ENCODE measurements at places on chromosomes 12 and 14. TPM values are rescaled to one million over a fixed set of nuclear protein-coding genes. Genes with fewer than 3 reads are reported as not detected.

GRCh38 chr14:49988080-49988990 is 95.5 kb downstream of the ARF6 start:
- DNase-seq = no peak
- no peaks in the 10 kb centered on the region for H3K27me3 ChIP-seq
- H3K27ac ChIP-seq = no peak overlapping the region
- peaks cover 7% of the 10 kb centered on the region for H3K4me1 ChIP-seq

GRCh38 chr12:92075425-92075914 is 70.2 kb downstream of the BTG1 start:
- DNase-seq = no peak
- no peaks in the 10 kb centered on the region for H3K27me3 ChIP-seq
- no peaks in the 10 kb centered on the region for H3K36me3 ChIP-seq
- H3K27ac ChIP-seq = no peak overlapping the region
- H3K4me1 ChIP-seq = peaks cover 5% of the 10 kb centered on the region

DNA sequence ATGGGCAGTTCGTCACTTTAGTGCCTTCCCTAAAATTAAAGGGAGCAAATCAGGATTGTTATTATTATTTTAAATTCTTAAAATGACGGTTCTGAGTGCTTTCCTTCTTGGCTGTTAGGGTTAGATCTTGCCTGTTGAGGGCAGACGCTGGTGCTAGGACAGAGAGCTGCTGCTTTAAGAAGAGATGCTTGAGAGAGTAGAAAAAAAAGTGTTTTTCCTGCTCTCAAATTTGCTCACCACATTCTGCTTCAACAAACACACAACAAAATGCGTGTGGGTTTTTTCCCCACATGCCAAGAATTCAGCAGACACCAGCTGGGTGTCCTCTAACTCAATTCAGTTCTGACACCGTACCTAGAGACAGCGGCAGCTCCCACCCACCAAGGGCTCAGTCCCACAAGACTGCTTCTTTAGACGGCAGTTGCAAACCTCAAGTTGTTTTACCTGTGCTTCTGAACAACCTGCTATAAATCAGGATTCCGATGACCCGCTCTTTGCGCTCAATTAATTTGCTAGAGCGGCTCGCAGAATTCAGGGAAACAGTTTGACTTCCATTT is 75.8 kb upstream of the RIN3 start:
- H3K27ac ChIP-seq = no peak overlapping the region
- H3K4me3 ChIP-seq = no peak overlapping the region
- H3K4me1 ChIP-seq = no peaks in the 10 kb centered on the region
- H3K27me3 ChIP-seq = no peaks in the 10 kb centered on the region
- DNase-seq = no peak

- no peak overlapping the region for H3K4me3 ChIP-seq
- peaks cover 8% of the 10 kb centered on the region for H3K4me1 ChIP-seq
- no peaks in the 10 kb centered on the region for H3K36me3 ChIP-seq
- DNase-seq = no peak
These were observed 2.6 kb upstream of the MMP19 start for GRCh38 chr12:55845361-55845760.

DNA sequence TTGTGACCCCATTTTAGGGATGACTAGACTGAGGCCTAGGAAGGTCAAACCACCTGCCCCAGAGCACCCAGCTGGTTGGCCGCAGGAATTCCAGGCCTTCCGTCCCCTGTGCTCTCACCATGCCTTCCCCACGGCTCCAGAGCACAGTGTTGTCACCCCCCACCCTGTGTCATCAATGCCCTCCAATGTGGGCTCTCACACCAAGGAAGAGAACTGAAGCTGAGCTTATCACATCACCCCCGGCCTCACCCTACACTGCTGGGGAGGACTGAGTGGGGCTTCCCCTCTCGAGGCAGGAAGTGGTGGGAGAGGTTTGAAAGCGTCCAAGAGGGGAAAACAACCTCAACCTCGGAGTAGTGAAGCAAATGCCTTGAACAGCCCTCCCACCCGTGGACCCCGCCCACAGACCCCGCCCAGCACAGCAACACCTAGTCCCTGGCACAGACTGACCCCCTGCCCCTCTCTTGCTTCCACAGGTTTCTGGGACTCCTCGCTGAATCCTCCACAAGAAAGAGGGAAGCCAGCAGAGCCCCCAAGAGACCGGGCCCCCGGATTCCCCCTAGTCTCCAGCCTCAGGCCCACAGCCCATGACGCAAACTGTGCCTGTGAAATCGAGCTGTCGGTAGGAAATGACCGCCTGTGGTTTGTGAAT is 97.2 kb downstream of the LGMN start:
- H3K4me3 ChIP-seq = no peak overlapping the region
- no peaks in the 10 kb centered on the region for H3K27me3 ChIP-seq
- DNase-seq = no peak
- H3K36me3 ChIP-seq = no peaks in the 10 kb centered on the region
- H3K27ac ChIP-seq = no peak overlapping the region

- H3K27me3 ChIP-seq = no peaks in the 10 kb centered on the region
- H3K4me1 ChIP-seq = no peaks in the 10 kb centered on the region
- H3K27ac ChIP-seq = no peak overlapping the region
- no peak overlapping the region for H3K4me3 ChIP-seq
- H3K36me3 ChIP-seq = no peaks in the 10 kb centered on the region
These were observed 69.7 kb upstream of the SLC38A2 start for GRCh38 chr12:46442239-46442638.

GRCh38 chr12:1424674-1425395 is 169.5 kb downstream of the FBXL14 start:
- no peak for DNase-seq
- no peaks in the 10 kb centered on the region for H3K4me1 ChIP-seq
- no peaks in the 10 kb centered on the region for H3K27me3 ChIP-seq
- H3K27ac ChIP-seq = no peak overlapping the region

- no peak overlapping the region for H3K27ac ChIP-seq
- no peaks in the 10 kb centered on the region for H3K27me3 ChIP-seq
- peaks cover 2% of the 10 kb centered on the region for H3K4me1 ChIP-seq
These were observed 22.0 kb upstream of the CDK17 start for GRCh38 chr12:96422192-96422591.

DNA sequence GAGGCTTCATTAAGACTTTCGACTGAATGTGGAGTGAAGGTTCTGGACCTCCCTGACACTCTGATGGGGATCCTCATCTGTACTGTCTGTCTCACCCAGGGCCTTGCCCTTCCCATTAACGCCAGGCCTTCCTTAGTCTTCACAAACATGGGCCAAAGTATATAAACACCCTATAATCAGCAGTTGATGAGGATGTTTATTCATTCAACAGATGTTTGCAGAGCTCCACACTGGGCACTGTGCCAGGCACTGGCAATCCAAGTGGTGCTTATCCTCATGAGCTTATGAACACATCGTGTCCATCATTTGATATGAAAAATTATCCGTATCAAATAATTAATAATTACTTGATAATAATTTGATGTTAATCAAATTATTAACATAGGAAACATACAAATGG is 454.4 kb downstream of the FUT8 start:
- H3K4me1 ChIP-seq = no peaks in the 10 kb centered on the region
- H3K27ac ChIP-seq = no peak overlapping the region
- no peak for DNase-seq
- no peak overlapping the region for H3K4me3 ChIP-seq

SBNO1 gene
- total RNA-seq = 49.5 TPM

INHBC gene
- total RNA-seq = not detected

BCAT1 gene
- total RNA-seq = 176 TPM

RAD51B gene
- total RNA-seq = 19.7 TPM

SMAGP gene
- 8.2 TPM for total RNA-seq

RNASE7 gene
- total RNA-seq = not detected
